ENCODE measurements at places on chromosomes 11 and 22.

- DNase-seq, result no peak
Measured at GRCh38 chr11:126608658-126609057, 253.2 kb downstream of the ST3GAL4 start.

- no peak for DNase-seq
Measured at GRCh38 chr11:38648604-38649003, 2050.6 kb upstream of the RAG2 start.

DNA sequence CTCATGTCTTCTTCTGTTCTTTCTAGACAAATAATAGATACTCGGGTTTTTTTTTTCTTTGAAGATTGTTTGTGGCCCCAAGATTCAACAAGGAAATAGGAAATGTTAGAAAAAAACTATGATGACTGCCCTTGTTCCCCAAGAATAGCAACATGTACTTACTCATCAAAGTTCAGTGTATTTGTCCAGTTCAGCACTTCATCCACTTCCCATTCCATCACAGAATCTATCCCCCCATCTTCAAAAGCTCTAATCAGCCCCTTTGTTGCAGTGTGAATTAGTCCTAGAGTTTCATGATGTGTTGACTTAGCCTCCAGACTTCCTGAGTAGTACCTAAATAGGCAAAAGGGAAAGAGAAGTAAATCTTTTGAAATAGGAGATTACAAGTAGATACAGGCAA, 74.3 kb downstream of the C11orf65 start:
- DNase-seq, result no peak

DNA sequence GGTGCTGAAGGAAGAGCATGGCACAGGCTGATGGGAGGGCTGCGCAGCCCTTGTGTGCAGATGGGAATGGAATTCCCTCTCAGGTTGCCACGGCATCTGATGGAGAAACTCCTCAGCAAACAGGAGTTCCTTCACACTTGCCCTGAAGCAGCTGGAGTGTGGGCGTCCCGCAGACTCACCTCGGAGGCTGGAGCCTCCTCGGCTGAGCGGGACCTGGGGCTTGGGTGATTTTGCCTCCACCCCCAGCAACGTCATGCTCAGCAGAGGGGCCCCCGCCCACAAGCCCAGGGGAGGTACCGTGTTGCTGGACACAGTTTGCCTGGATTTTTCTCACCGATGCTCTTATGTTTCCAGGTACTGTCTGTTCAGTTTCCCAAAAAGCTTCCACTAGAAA, 63.4 kb downstream of the MYO7A start:
- DNase-seq, result no peak

GRCh38 chr11:45058647-45058950, 87.8 kb upstream of the PRDM11 start:
- DNase-seq, result no peak

GRCh38 chr22:17339095-17339693, 30.1 kb upstream of the CECR2 start:
- DNase-seq, result no peak
